Stimulated activated CD4-positive, alpha-beta T cell treated with anti-CD3 and anti-CD28 coated beads, Interleukin-15, amount 100 ng/mL, for 1 hour (primary cell): ENCODE measurements at places on chromosomes 12 and 14.

- DNase-seq = no peak
These were observed 5.1 kb downstream of the SLC38A2 start for GRCh38 chr12:46367351-46368029.

DNA sequence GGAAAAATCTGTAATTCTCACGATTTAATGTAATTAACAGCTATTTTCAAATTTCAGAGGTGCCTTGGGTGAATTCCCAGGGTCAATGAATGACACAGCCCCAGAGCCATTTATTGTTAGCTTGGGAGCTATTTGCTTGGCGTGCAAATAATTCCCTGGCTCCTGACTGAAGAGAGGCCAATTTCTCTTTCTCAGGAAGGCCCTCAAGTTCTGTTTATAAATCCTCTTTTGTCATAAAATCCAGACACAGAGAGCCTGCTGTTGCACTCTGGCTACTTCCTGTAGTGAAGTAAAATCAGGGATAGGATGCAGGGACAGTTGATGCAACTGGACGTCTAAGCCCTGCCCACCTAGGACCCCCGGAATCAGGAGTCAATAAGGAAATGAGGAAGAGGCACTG is 154.3 kb downstream of the TMX1 start:
- no peak for DNase-seq

DNA sequence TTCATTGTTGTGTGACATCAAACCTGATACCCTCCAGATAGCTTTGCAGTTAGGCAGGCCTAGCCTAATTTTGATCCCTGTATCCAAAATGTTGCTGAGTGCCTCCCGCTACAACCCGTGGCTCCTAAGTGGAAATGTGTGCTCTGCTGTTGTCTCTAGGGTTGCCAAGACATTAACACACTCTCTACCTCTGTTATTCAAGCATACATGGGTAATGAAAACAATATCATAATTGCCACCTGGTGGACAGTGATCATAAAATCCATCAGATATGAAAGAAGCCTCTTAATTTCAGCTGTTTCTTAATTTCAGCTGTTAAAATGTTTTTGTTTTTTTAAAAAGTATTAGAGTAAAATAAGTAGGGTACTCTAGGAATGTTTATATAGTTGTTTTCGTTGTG is 93.5 kb downstream of the PLEKHA5 start:
- DNase-seq = no peak

- no peak for DNase-seq
These were observed 126.3 kb upstream of the FGD4 start for GRCh38 chr12:32273063-32273522.

DNA sequence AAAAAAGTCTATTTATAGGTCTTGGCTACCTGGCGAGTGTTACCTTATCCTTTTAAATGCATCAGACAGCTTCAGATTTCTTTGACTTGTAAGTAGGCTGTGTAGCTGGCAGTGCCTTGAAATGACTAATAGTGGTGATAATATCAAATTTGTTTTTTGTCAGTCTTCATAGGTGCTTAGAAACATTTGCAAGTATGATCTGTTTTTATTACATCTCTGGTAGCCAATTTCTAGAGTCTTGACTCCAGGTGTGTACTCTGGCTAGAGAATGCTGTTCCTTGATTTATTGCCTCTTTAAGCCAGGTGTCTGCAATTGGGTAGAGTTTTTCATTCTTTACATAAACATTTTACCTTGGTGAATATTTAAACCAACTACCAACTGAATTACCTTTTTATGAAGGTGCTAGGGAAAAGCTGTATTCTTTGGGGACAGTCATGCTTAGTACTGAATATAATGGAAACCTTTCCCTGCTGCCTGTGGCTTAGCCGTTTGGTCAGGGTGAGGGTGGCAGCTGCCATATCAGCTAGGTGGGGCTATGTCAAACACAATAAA is 32.6 kb downstream of the MLXIP start:
- no peak for DNase-seq

DNA sequence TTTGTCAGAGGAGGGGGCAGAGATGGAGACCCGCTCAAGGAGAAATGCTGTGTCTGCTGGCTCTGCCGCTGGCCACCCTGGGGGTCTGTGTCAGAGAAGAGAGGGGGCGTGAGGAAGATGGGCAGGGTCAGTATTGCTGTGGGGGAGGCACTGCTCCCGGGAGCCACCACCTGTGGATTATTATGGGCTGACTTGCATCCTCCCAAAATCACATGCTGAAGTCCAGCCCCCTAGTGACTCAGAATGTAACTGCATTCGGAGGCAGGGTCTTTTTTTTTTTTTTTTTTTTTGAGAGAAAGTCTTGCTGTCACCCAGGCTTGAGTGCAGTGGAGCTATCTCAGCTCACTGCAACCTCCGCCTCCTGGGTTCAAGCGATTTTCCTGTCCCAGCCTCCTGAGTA is 12.3 kb downstream of the ABCD4 start:
- DNase-seq = no peak
